Stimulated activated CD8-positive, alpha-beta memory T cell treated with anti-CD3 and anti-CD28 coated beads, Interleukin-4, amount 100 ng/mL, for 1 hour (primary cell): ENCODE measurements at places on chromosomes 1 and 21.

DNA sequence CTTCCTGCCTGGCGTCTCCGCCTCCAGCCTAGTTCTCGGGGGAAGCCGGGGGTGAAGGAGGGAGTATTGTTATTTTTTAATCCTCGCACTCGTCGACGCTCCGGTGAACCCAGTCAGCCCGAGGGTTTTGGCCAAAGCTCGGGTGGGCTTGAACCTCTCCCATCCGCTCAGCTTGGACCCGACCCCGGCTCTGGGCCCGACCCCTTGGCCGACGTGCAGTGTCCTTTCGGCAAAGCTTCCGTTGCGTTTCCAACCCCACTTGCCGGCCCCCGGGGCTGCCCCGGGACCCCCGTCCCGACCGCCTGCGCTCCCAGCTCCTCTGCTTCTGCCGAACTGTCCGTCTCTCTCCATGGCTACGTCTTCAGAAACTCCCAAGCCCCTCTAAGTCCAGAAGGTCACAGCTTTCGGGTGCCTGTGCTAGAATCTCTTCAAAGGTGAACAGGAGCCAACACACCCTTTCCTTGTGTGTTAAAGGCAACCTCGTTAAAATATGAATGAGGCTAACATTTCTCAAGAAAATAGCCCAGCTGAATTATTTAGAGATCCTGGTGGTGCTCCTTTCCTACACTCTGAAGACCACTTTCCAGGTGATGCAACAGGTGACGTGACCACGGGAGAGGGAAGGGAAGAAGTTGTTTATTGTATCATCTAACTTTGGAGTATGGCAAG lies 647 bp downstream of the DESI2 start:
- no peak for DNase-seq

DNA sequence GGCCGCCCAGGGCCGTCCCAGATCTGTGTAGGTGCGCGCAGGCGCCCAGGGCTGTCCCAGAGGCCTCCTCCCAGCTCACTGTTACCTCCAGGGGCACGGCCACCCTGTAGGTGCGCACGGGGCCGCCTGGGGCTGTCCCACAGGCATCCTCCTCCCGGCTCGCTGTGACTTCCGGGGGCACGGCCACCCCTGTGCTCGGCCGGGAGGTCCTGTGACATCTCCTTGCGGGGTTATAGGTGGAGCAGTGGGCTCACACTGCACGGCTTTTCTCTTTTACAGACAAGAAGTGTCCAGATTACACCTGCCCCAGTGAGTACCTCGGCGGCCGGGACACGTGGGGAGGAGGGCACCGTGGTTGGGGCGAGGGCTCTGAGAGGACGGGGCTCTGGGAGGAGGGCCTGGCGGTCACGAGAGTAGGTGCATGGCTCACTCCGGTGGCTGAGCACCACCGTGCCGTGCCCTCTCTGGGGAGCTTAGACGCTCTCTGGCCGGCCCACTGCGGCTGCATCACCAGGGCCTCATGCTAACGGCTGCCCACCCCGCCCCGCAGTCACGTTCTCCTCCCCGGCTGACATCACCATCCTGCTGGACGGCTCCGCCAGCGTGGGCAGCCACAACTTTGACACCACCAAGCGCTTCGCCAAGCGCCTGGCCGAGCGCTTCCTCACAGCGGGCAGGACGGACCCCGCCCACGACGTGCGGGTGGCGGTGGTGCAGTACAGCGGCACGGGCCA lies 21.4 kb downstream of the COL6A1 start:
- DNase-seq = no peak

DNA sequence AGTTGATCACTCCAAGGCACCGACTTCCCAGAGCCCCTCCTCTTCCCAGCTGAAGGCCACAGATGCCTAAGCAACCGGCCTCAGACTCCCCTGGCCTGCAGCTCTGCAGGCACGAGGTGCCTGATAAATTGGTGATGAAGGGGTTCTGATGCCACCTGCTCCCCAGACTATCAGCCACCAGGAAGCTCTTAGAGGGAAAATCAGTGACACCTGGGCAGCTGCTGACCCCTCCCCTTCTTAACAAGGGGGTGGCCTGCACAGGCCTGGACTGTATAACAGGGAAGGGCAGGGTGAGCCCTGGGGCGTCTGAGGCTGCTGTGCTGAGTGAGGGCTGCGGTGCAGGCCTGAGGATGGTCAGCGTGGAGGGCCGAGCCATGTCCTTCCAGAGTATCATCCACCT lies at the start of gene PADI6:
Gene PADI6 (plus strand): TSS at position 301 of the 400 bp plus-strand sequence. CDS start 50 bp downstream, at position 351.
- DNase-seq = no peak

- DNase-seq = no peak
Measured at GRCh38 chr21:45377325-45377709, 27.6 kb upstream of the COL18A1 start.
